ENCODE measurements at places on chromosomes 2 and 18.

GRCh38 chr2:149715005-149715592 is 127.5 kb upstream of the MMADHC start:
- no peak for DNase-seq

DNA sequence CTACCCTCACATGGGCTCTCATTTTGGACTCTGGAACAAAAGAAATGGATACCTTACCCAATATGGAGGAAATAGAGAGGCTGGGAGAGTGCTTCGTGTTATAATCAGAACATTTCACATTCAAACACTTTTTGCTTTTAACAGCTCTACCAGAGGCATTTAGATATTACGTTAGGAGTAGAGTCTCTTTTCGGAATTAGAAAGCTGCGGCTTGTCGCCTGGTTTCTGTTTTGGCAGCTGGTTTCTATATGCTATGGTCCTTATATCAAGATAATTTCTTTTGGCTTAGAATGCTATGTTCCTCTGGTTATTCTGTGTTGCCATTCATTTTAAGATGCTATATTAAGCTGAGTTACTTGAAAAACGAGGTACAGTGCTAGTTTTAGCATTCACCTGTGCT is 392.8 kb upstream of the GALNT5 start:
- no peak for DNase-seq

- DNase-seq, result no peak
Measured at GRCh38 chr2:7025082-7025481, 107.9 kb downstream of the RNF144A start.

GRCh38 chr18:33906046-33906445 is 318.7 kb downstream of the NOL4 start:
- no peak for DNase-seq

DNA sequence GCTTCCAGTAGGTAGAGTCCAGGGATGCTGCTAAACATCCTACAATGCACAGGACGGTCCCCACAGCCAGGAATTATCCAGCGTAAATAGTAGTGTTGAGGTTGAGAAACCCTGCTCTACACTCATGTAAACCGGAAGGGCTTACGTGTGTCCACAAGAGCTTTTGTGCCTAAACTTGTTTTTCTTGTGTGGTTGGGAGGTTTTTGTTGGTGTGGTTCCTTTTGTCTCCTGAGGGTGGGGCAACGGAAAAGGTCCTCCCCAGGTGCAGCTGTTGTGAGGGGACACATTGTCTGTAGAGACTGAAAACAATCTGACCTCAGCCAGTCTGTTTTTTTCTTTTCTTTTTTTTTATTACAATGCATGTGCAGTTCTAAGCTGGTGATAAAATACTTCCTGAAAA is 72.7 kb upstream of the MGAT5 start:
- DNase-seq, result peak; percentile 29

- no peak for DNase-seq
Measured at GRCh38 chr2:228827056-228827700, 443.9 kb downstream of the PID1 start.

- DNase-seq, result no peak
Measured at GRCh38 chr18:55421308-55421614, 166.7 kb downstream of the TCF4 start.

- DNase-seq, result peak; percentile 32
Measured at GRCh38 chr18:74796841-74797576, 199.3 kb downstream of the ZNF407 start.

GRCh38 chr18:8610459-8610851 is 1.2 kb downstream of the RAB12 start:
- DNase-seq, result peak; percentile 14

GRCh38 chr2:121173112-121173511 is 111.9 kb downstream of the TFCP2L1 start:
- DNase-seq, result no peak

GRCh38 chr2:141392517-141393213 is 738.2 kb downstream of the LRP1B start:
- DNase-seq, result no peak

GRCh38 chr2:62785810-62786597 is 80.5 kb downstream of the EHBP1 start:
- DNase-seq, result peak; percentile 2

DNA sequence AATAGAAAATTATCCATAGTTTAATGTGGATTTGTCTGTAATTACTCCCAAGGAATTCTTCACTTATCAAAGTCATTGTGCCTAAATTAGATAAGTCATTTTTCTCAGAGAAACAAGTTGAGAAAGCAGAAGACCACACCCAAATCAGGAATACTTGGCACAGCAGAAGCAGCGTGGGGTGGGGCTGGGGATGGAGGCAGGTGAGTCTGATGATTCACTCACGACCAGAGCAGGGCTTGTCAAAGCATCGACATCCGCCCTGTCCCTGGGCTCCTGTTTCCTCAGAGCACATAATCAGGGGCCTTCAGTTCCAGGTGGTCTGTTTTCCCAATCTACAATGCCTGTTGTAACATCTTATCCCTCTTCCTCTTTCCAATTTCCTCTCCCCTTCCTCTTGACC is 31.5 kb upstream of the COLEC12 start:
- no peak for DNase-seq

DNA sequence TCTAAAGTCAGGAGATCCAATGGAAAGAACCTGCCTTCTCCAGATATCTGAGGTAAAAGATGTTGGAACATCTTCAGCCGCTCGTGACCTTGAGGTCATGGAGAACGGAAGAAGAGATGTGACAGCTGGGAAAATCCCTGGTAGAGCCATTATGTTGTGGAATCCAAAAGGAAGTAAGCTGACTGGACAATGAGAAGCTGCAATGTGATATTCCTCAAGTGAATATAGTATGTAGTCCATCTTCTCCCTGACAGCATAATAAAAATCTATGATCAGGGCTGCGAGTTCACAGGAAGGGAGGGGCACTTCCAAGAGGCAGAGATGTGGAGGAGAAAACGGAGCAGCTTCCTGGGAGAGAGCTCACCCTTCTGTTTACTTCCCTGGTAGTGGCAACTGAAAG is 201.0 kb upstream of the SP5 start:
- no peak for DNase-seq

- no peak for DNase-seq
Measured at GRCh38 chr2:44723921-44724320, 217.6 kb upstream of the SIX3 start.

- DNase-seq, result no peak
Measured at GRCh38 chr18:10015941-10016819, 102.4 kb downstream of the VAPA start.

- no peak for DNase-seq
Measured at GRCh38 chr18:53883771-53884170, 340.7 kb downstream of the MBD2 start.

GRCh38 chr2:45778720-45779171 is 127.3 kb downstream of the PRKCE start:
- peak; percentile 75 for DNase-seq

GRCh38 chr2:57141269-57141668 is 905.3 kb upstream of the VRK2 start:
- no peak for DNase-seq

DNA sequence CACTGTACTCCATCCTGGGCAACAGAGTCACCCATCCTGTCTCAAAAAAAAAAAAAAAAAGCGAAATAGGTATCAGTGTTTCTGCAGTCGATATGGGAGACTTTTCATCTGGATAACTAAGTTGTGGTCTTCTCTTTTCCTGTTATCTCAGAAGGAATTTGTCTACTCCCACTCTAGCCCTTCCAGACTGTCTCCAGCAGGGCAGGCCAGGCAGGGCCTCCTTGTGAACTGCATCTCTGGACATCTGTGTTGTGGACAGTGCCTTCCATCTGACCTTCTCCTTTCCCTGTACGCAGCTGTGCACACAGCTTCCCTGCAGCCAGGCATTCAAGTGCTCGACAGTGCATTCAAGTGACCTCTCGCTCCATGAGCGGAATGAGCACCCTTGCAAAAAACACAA is 110.2 kb downstream of the CABLES1 start:
- no peak for DNase-seq

DNA sequence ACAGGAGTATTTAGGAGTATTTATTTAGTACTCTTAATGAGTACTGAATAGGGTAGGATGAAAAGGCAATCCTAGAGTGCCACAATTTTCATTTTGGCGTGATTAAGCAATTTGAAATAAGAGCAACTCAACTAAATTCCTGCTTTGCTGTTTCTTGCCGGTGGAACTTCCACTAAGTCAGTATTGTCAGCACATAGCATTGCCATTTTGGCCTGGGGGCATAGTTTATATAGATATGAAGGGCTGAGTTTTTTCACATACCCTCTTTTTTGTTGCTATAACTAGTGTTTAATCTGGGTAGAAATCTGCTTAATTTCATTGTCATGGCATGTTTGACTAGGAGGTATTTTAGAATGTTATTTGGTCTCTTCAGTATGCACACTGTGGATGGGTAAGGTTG is 1.9 kb downstream of the GTF2A1L start:
- no peak for DNase-seq

- no peak for DNase-seq
Measured at GRCh38 chr2:67879586-67880290, 183.1 kb downstream of the C1D start.
